Omental fat pad (tissue), 4 donors: ENCODE measurements at places on chromosomes 5 and 9.

DNA sequence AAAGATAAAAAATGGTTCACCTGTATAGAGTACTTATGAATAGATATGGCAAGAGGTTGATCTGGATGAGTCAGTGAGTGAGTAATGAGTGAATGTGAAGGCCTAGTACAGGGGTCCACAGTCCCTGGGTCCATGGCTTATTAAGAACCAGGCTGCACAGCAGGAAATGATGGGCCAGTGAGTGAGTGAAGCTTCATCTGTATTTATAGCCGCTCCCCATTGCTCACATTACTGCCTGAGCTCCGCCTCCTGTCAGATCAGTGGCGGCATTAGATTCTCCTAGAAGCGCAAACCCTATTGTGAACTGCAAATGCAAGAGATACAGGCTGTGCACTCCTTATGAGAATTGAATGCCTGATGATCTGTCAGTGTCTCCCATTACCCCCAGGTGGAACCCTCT is 307.7 kb upstream of the ZNF608 start:
- DNase-seq: no peak

DNA sequence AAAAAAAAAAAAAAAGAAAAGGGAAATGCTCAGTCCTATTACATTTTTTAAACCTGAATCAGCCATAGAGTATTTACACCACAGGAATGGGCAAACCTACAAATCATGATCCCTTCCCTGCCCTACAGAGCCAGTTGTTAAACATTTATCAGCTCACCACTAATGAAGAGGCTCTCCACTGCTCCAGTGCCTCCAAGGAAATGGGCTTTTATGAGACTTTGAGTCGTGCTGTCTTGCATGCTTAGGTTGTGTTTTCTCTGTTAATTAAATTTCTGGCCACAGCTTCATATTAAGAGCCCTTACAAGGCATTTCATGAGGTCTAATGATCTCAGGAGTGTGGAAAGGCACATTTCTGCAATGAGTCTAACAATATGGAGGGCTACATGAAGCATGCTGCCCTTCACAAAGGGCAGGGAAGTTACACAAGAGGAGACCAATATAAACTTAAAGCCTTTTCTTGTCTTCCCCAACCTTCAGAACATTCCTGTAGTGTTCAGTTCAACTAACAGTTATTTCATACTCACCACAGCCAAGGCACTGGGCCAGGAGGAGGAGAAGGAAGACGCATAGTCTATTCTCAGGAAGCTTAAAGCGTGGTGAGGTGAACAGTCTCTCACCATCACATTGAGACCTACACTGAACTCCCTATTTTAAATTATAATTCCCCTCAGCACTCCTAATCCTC is 140.1 kb upstream of the ABCA1 start:
- no peak for DNase-seq

DNA sequence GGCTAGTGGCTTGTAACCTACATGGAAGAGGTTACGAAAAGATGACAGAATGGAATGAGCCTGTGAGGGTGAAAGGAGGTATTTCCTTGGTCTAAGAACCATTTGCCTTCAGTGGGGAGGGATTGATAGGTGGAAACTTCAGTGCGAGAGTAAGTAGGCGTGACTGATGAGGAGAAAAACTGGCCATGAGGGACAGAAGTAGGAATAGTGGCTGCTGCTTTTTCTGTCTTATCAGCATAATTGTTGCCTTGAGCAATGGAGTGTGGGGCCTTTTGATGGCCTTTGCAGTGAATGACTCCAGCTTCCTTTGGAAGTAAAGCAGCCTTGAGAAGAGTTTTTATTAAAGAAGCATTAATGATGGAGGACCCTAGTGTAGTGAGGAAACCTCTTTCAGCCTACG is 9.0 kb upstream of the ZNF79 start:
- DNase-seq: no peak

GRCh38 chr9:115913696-115914095 is 239.9 kb upstream of the PAPPA start:
- DNase-seq: no peak

GRCh38 chr5:143588933-143589662 is 185.6 kb upstream of the NR3C1 start:
- no peak for DNase-seq

- no peak for DNase-seq
Measured at GRCh38 chr9:82565188-82565969, 497.6 kb downstream of the RASEF start.

GRCh38 chr5:132528866-132529634 is 14.3 kb downstream of the IL5 start:
- DNase-seq: no peak

DNA sequence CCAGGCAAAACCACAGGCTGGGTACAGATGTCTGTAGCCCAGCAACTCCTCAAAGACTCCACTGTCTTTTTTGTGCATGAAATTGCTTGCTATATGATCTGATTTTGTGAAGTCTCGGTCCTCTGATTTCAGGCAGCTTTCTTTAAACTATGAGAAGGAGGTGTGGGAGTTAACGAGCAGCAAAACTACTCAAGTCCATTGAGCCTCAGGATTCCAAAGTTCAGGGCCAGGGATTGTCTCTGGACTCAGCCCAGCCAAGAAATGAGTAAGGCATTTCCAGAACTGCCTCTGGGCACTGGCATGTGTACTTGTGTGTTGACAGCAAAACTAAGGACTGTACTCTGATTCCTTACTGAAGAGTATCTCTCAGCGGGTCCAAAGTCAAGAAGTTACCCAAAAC is 53.4 kb upstream of the GLIS3 start:
- DNase-seq: no peak

- peak; percentile 90 for DNase-seq
Measured at GRCh38 chr5:133968204-133968980, at the start of gene C5orf15. C5orf15 (minus strand) TSS chr5:133968625; CDS start chr5:133968584, 41 bp downstream.

GRCh38 chr5:141694479-141694878 is 12.4 kb upstream of the ARAP3 start:
- DNase-seq: no peak

- no peak for DNase-seq
Measured at GRCh38 chr5:71492817-71493615, 37.6 kb downstream of the BDP1 start.

DNA sequence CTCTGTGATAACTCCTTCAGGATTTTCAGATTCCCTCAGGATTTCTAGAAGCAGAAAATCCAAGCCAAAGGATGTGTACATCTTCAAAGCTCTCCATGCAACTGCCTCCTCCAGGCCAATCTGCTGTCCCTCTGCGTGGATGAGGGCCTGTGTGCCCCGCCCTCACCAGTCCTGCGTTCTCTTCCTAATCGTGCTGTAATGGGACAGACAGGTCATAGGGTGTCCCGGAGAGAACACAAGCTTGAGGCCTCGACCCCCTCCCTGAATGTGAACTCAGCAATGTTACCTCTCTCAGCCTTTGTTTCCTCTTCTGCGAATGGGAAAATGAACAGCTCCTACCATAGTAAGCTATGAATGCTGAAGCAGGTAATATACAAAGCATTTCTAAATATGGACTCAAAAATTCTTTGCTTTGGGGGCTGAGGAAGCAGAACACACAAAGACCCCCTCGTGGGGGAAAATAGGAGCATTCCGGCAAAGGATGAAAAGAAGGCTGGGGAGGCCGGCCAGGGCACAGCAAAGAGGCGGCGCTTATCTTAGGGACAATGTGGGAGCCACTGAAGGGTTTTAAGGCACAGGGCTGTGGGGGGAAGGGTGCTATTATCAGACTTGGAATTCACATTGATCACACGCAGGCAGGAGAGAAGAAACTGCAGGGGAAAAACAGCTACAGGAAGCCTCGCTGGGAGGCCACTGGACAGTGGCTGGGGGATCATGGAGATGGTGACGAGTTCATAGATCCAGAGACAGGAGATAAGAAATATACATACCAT is 57.2 kb upstream of the FBXW11 start:
- no peak for DNase-seq

- DNase-seq: no peak
Measured at GRCh38 chr5:171250738-171251137, 58.3 kb upstream of the TLX3 start.

- DNase-seq: peak; percentile 39
Measured at GRCh38 chr9:34457266-34458012, 931 bp downstream of the FAM219A start.

GRCh38 chr5:54383941-54384340 is 71.6 kb upstream of the HSPB3 start:
- no peak for DNase-seq

- DNase-seq: no peak
Measured at GRCh38 chr5:111737716-111738115, 19.3 kb downstream of the NREP start.

- no peak for DNase-seq
Measured at GRCh38 chr5:145965804-145966203, 29.4 kb downstream of the SH3RF2 start.

DNA sequence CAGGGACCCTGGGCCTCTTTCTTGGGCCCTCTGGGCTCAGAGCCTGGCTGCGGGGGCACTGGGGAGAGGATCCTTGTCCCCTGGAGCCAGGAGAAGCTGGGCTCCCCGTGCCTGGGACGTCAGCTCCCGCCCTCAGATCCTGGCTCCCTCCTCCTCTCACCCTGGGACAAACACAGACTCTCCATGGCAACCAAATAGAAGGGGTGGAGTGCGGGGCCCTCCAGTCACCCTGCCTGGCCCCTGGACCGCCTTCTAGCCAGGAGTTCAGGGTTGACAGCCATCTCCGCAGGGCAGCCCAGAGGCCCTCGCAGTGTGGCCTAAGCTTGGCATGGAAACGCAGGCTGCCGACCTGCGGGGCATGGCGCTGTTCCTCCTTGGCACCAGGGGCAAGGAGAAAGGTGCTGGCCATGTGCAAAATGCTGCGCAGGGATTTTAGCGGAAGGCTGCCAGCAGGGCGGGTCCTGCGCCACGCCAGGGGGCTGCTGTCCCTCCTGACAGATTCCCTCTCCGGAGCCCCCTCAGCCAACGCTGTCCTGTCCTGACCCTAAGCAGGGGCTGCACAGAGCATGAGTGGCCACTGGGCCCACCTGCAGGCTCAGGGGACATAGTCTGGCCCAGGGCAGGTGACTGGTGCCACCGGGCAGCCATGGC is 1.0 kb downstream of the ZDHHC11 start:
- no peak for DNase-seq

- no peak for DNase-seq
Measured at GRCh38 chr5:73312146-73312871, 136.3 kb downstream of the FOXD1 start.

GRCh38 chr5:136033234-136033633 is 4.4 kb downstream of the TGFBI start:
- DNase-seq: no peak

DNA sequence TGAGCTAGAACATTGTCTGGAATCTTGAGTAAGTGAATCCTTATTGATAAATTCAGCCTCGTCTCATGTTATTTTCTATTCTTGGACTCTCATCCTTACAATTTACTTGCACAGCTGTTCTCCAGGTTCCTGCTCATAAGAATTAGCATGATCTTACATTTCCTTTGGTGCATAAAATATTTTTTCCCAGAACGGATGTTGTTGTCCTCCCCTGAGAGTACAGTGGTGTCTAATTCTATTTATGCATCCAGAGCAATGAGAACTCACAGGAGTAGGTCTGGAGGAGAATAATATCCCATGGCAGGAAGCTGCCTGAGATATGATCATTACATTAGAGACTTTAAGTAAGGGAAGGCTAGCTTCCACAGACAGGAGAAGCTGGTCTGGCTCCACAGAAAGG is 178.4 kb upstream of the MAST4 start:
- no peak for DNase-seq

- DNase-seq: no peak
Measured at GRCh38 chr9:129164246-129164930, 13.7 kb downstream of the IER5L start.

- no peak for DNase-seq
Measured at GRCh38 chr5:8756498-8757084, 789.3 kb downstream of the SEMA5A start.

GRCh38 chr9:114614373-114614772 is 3.3 kb downstream of the TMEM268 start:
- no peak for DNase-seq

GRCh38 chr9:111588846-111589245 is 10.6 kb downstream of the PTGR1 start:
- no peak for DNase-seq

DNA sequence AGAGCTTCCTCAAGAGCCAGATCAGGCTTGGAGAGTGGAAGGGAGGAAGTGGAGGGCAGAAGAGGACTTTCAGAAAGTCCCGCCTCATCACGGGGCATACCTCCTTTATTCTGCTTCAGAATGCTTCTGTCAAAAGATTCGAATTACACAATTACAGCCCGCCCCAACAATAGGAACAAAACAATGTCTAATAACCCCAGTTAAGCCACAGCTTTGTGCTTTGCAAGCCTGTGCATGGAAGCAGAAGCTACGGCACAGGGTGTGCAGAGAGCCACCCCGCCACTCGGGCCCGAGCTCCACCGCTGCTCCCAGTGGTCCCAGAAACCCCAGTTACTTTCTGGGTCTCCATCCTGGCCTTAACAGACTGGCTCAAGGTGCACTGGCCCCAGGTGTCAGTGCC is 23.5 kb downstream of the HNRNPH1 start:
- DNase-seq: no peak

DNA sequence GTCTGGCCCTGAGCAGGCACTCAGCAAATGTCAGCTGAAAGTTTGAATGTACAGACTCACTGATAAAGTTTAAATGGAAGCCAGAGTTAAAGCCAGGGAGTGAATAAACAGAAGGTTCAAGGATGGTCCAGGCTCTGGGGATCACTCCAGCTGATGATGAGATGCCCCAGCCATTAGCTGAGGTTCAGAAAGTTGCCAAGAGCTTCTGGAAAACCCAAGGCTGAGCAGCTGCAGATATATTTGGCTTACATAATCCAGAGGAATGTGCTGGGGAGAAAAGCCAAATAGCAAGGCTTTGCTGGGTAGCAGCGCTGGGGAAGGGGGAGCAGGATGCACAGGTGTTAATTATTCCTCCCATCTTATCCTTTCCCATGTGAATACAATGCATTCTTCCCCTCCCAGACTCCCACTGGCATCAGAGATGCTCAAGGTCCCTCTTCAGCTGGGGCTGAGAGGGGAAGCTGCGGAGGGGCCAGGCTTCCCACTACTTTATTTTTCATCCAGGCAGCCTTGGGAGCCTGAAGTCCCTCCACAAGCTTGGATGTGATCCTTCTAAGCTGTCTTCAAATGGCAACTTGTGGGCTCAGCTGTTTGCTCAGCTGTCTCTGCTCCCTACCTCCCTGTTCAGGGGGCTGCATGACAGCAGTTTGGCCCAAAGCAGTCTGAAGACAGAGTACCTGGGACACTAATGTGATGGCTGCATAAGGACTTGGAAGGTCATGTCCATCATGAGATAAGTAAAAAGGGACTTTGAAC is 341.2 kb downstream of the TRIM32 start:
- no peak for DNase-seq

- no peak for DNase-seq
Measured at GRCh38 chr9:70255486-70255885, 3.3 kb upstream of the SMC5 start.

GRCh38 chr5:169280286-169280685 is 20.7 kb downstream of the SLIT3 start:
- no peak for DNase-seq

DNA sequence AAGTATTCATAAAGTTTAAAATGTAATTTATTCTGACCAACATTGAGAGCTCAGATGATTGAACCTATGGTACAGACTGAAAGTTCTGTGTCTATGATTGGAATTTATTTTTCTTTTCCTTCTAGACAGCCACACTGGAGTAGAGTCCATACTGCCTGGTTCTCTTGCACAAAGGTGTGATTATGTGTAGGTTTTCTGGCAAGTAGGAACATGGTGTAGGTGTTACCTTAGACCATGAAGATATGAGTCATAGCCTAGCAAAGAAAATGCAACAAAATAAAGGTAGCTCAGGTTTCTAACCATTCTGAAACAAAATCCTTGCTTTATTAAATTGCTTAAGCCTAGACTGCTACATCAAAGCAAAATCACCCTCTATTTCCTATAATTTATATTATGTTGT is 143.4 kb downstream of the CDH12 start:
- DNase-seq: no peak

GRCh38 chr9:126513159-126514036 is 100.3 kb upstream of the LMX1B start:
- DNase-seq: no peak

- no peak for DNase-seq
Measured at GRCh38 chr5:113397046-113397445, 37.7 kb downstream of the TSSK1B start.
